Inflammatory macrophage (primary cell): ENCODE measurements at places on chromosomes 4 and X.

GRCh38 chr4:180798036-180798577 lies 1445.1 kb upstream of the TENM3 start:
- DNase-seq, result no peak

- DNase-seq, result no peak
These were observed 29.4 kb downstream of the EVC2 start for GRCh38 chr4:5678977-5679376.

DNA sequence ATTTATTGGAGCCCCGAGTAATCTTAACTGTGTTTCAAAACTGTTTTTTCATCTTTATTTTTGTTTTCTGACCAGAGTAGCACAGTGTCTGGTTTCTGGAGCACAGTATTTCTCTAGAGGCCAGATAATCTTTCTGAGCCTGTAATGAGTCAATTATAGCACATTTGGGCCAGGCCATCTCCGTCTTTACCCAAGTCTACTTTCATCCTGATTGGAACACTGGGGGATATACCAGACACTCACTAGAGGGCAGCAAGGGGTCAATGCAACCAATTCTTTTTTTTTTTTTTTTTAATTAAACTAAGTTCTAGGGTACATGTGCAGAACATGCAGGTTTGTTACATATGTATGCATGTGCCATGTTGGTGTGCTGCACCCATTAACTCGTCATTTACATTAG lies 282.0 kb downstream of the ARHGAP24 start:
- DNase-seq, result peak; percentile 29

DNA sequence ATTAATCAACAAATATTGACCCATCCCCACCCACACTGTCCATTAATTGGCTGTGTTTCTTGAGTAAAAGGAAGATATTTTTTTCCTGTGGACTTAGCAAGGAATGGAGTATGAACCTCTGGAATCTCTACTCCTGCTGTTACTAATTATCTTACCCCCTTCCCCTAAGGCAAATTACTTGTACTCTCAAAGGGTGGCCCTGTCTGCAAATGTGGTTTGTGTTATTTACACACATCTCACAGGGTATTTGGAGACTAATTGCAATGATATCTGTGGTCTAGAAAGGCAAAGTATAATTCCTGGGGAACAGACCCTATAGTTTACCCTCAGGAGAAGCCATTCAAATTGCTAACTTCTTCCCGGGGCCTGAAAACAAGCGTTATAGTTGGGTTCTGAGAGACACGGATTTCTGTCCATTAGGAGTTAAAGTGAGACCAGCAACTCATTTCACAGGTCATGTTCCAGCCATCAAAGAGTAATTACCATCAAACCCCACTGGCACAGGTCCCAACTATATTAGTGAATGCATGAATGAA lies 133.0 kb upstream of the RASGEF1B start:
- DNase-seq, result no peak

DNA sequence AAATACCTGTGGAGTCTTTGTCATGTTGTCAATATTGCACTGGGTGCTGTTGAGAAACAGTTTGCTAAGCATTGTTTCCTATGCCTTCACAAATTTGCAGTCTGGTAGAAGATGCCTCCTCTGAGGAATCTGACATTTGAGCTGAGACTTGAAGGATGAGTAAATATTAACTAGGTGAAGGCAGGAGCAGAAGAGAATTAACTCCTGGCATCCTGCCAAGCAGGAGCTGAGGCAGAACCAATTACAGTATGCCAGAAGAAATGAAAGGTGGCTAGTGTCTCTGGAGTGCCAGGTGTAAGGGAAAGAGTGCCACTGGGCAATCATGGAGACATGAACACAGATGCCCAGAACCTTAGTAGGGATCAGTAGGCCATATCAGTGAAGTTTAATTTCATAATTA lies 1778.2 kb upstream of the PCDH10 start:
- no peak for DNase-seq

DNA sequence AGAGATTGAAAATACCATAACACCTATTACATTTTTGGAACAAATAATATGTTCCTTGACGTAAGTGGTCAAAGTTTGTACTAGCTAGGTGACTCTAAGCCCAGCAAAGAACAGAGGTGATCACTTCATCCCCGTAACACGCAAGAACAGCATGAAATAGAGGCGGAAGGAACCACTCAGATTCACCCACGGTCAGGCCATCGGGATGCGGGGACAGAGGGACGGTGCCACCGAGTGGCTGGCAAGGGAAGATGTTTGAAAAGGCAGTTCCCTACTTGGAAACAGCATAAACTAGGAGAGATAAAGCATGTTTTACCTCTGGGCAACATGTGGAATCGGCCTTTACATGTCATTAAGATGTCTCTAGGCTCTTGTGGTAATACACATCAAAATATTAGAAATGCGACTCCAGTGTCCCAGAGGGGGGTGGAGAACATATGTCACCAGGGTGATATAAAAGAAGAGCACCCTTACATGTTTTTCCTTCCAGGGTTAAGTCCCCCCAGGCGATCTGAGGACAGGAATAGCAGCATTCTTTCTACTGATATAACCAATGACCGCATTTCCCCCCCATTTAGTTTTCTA lies 84.0 kb downstream of the PHKA2 start:
- no peak for DNase-seq

GRCh38 chr4:158004101-158004500 lies 168.7 kb downstream of the GASK1B start:
- DNase-seq, result no peak

DNA sequence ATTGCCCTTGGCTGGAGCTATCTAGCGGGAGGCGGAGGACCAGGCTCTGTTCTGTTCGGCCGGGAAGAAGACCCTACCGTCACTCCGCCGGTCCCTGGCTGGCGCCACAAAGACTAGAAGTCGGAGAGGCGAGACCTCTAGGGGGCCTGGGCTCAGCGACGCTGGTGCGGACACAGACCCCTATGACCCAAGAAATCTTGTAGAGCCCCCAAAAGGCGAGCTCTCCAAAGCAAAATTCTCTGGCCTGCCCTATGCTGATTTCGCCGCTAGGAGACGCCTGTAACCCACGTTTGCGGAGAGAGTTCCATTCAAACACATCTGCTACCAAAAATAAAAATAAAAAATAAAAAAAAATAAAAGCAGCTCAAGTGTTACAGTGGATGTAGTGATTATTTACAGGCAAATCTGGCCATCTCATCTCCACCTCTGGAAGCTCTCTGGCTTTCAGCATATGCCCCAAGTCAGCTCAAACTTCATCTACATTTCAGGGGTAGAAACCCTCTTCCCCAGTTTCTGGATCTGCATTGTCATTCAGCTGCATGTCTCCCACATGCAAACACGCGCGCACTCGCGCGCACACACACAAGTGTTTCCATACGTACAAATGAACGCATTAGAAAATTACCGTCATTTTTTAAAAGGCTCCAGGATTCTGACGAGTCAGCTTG lies 2.4 kb upstream of the PCDH10 start:
- no peak for DNase-seq

DNA sequence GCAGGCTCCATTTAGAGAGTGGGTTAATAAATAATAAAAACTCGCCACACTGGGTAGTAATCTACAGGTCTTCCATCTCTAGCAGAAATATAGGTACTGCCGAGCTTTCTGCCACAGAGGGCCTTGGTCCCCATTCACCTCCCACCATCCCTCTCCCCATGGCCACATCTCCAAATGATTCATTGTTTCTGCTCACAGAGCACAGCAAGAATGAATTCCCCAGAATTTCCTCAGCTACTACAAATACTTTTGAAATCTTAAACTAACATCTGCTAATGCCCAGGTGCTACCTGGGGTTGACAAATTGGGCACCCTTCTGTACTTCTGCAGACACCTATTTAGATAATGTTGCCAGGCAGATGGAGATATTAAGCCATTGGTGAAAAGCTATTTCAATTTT lies 5.1 kb downstream of the PHEX start:
- DNase-seq, result no peak

DNA sequence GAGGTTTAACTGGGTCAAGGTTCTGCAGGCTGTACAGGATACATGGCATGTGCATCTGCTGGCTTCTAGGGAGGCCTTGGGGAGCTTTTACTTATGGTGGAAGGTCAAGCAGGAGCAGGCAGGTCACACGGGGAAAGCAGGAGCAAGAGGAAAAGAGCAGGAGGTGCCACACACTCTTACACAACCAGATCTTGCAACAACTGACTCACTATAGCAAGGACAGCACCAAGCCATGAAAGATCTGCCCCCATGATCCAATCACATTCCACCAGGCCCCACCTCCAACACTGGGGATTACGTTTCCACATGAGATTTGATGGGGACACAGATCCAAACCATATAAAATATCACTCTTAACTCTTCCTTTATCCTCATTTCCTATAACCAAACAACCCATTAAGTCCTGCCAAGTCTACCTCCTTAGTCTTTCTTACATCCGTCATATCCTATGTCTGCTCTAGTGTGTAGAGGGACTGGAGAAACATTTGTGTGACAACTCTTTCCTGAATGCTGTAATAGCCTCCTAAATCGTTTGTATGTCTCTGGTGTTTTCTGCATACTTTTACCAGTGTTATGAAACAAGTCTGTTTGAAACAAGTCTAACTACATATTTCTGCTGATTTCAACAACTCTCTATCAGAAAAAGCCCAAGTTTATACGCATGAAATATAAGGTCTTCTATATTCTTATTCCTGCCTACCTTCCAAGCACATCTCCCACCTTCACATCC lies 8.3 kb upstream of the RAP2C start:
- peak; percentile 3 for DNase-seq

- DNase-seq, result peak; percentile 8
These were observed 45.5 kb downstream of the CLNK start for GRCh38 chr4:10639100-10639499.

DNA sequence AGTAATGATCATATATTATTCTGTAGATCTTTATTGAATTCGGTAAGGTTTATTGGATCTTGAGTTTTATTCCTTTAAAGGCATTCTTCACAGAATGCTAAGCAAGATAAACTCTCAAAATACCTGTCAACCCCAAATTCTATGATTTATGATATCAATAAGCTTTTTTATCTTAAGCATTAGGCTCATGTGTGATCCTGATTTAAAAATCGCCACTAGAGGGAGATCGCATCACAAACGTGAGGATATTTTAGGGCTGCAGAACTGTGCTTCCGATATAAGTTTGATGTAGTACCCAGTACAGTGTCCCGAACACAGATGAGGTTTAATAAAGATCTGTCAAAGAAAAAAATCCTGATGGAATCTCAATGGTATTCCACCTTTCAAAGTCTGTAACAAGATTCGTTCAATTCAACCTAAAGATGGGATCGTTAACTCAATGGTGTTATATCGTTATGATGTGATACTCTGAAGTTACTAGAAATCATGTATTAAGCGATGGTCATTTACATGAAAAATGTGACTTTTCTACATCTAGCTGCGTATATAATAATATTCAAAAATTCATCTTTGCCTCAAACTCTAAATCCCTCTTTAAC lies 169.0 kb downstream of the CORIN start:
- DNase-seq, result peak; percentile 39

DNA sequence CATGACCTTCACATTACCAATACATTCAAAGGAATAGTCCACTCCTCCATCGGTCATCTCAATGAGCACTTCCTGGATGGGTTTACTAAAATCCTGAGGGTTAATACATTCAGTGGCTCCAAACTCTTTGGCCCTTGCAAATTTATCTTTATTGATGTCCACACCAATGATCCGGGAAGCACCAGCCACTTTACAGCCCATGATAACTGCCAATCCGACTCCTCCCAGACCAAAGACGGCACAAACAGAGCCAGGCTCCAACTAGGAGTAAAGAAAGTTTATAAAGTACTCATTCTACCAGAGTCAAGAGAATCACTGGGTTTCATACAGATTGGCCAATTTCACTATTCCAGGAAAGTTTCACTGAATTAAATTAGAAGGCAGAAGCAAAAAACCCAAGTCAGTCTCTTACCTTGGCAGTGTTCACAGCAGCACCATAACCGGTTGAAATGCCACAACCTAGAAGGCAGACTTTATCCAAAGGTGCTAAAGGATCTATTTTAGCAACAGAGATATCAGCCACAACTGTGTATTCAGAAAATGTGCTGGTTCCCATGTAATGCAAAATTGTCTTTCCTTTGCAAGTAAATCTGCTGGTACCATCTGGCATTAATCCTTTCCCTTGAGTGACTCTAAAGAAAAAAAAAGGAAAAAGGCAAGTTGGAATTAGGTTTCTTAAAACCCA lies 12.2 kb downstream of the ADH5 start:
- DNase-seq, result no peak

DNA sequence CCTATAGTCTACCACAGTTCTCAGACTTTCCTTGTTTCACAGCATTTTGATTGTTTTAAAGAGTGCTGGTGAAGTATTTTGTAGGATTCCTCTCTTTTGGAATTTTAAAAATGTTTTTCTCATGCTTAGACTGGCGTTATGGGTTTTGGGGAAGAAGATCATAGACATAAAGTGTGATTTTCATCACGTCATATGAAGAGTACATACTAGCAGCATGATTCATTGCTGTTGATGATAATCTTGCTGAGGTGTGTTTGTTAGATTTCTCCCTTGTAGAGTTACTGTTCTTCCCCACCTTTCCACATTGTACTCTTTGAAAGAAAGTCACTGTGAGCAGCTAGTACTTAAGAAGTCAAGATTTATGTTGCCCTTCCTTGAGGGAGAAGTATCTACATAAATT lies 396.1 kb upstream of the GNPDA2 start:
- DNase-seq, result no peak

- DNase-seq, result no peak
These were observed 109.7 kb downstream of the ZNF827 start for GRCh38 chr4:145828802-145829485.

DNA sequence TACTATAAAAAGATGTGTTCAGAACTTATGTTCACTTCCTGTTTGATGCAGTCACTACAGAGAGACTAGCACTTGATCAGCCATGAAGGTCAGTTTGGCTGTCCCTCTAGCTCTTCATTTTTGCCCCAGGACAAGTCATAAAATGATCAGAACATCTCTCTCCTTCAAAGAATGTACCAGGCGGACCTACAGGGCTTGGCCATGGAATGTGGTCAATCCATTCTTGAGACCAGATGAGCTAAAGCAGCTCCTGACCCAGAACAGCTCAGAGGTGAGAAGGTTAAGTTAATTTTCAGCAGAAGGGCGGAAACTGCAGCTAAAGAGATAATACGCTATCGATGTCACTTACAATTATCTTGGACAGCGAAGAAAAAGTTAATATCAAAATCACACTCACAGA lies 49.2 kb upstream of the TAB3 start:
- DNase-seq, result no peak

GRCh38 chrX:51336584-51336983 lies 4.0 kb downstream of the NUDT10 start:
- DNase-seq, result peak; percentile 9

GRCh38 chr4:169012049-169012448 lies 2.0 kb upstream of the CBR4 start:
- DNase-seq, result no peak

GRCh38 chr4:57190601-57191481 lies 80.7 kb upstream of the IGFBP7 start:
- peak; percentile 39 for DNase-seq
